ENCODE measurements at places on chromosomes 5 and 9.

DNA sequence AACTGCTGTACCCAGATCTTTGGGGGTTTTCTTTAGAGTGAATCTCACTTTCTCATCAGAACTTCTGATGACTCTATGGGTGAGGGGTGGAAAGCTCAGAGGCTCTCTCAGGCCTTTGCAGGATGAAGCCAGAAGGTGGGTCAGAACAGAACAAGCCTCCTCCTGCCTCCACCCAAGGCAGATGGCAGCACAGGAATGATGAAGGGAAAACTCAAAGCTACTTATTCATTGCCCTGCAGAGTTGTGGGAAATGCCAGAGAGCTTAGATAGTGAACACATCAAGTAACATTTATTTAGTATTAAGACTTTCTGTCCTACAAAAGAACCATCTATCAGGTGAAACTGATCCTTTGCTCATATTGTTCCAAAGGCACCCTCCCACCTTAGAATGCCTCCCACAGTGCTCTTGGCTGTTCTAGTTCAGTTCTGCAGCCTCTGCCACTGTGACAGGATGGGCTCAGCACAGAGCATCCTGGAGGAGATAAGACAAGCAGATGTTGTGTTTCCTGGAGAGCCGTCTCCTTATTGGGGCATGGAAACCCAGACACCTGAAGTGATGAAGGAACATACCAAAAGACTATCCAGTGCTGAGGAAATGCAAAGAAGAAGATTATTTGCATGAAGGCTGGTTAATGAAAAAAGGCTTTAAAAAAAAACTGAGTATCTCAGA lies 146.6 kb downstream of the ADAMTS12 start:
- DNase-seq, result no peak

DNA sequence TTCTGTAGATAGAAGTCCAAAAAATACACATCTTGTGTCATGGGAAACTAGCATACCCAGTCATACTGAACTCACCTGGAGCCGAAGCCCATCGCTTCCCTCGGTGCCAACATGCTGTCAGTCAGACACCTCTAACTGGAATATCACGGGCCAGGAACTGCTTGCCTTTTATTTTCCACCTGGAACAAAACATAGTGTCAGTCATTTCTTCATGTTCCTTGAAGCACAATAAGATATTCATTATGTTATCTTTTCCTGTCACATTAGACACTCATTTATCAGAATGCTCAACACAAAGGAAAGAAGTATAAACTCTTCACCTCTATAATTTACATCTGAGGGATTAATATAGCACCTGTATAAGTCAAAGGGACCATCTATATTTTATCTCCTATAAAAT lies 674.4 kb downstream of the PTPRD start:
- DNase-seq, result no peak

GRCh38 chr9:76989501-76989900 lies 30.0 kb upstream of the FOXB2 start:
- no peak for DNase-seq

- no peak for DNase-seq
Observed at GRCh38 chr5:30050056-30050815, 1143.2 kb upstream of the CDH6 start.

DNA sequence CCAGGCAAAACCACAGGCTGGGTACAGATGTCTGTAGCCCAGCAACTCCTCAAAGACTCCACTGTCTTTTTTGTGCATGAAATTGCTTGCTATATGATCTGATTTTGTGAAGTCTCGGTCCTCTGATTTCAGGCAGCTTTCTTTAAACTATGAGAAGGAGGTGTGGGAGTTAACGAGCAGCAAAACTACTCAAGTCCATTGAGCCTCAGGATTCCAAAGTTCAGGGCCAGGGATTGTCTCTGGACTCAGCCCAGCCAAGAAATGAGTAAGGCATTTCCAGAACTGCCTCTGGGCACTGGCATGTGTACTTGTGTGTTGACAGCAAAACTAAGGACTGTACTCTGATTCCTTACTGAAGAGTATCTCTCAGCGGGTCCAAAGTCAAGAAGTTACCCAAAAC lies 53.4 kb upstream of the GLIS3 start:
- DNase-seq, result no peak
